ENCODE measurements at places on chromosomes 7 and 10. TPM values are rescaled to one million over a fixed set of nuclear protein-coding genes. Genes with fewer than 3 reads are reported as not detected.

Gene RASA4B
- 1.7 TPM for total RNA-seq

Gene PGAM2
- not detected for total RNA-seq

Gene ZNF398
- total RNA-seq, result 8.1 TPM

Gene HOXA2
- total RNA-seq, result 0.84 TPM

Gene HABP2
- 0.07 TPM for total RNA-seq

Gene ANKRD61
- total RNA-seq, result 0.75 TPM

Gene LAMB4
- total RNA-seq, result 0.14 TPM

Gene GNAT3
- not detected for total RNA-seq

Gene FOXP2
- total RNA-seq, result not detected

Gene CYP3A5
- 2.5 TPM for total RNA-seq

Gene KCND2
- not detected for total RNA-seq

Gene CRHR2
- not detected for total RNA-seq

Gene TAS2R41
- not detected for total RNA-seq

Gene EGR2
- 0.43 TPM for total RNA-seq

Gene CREB5
- total RNA-seq, result 2.4 TPM

Gene CFAP70
- total RNA-seq, result 0.10 TPM

Gene NME8
- not detected for total RNA-seq

Gene ATOH7
- 0.29 TPM for total RNA-seq

Gene GBX1
- not detected for total RNA-seq

Gene ADIRF
- not detected for total RNA-seq

Data from A549 treated with CORT108297 at 1 μM for 4 hours (cell line).